ENCODE measurements at places on chromosomes 2 and 18.

DNA sequence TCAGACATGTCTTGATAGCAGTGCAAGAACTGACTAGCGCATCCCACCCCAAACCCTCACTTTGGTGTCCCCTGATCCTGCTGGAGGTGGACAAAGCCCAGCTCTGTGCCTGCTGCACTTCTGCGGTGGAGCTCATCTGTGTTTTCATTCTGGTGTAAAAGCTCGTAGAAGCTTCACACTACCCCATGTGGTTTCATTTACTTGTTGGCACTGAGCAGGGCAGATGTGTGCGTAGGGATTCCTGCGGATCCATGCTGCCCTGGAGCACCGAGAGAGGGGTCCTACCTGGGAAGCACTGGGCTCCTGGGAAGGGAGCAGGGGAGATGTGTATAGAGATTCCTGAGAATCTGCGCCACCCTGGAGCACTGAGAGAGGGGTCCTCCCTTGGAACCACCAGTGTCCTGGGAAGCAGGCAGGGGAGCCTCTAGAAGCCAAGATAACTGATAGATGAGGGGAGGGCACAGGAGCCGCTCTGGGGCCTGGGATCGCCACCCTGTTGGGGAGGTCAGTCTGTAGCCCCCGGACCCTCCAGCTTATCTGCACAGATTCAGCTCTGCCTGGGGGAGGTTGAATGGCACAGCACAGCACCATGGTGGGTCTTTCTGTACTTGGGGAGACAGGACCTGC is 106.9 kb upstream of the OTOS start:
- peak; percentile 9 for DNase-seq

DNA sequence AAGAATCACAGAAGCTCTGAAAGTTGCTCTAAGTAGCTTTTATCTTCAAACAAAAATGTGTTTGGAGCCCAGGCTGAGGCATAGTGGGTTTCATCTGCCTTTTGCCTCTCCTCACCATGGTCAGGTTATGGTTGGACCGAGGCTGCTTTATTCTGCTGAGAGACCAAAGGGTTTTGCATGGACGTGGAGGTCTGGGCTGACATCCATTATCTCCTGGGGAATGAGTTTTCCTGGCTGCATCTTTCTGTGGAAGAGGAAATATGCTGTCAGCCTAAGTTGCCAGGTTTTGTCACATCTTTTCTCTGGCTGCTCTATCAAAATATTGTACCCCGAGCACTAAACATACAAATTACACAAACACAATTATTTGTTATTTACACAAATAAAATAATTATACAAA is 223.2 kb downstream of the LDLRAD4 start:
- no peak for DNase-seq

DNA sequence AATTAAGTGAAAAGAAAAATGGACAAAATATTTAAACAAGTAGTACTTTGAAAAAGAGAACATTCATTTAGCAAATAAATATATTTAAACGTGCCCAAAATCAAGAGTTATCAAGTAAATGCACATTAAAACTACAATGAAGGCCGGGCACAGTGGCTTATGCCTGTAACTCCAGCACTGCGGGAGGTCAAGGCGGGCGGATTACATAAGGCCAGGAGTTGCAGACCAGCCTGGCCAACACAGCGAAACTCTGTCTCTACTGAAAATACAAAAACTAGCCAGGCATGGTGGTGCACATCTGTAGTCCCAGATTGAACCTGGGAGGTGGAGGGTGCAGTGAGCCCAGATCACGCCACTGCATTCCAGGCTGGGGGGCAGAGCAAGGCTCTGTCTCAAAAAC is 9.8 kb downstream of the STAM2 start:
- DNase-seq, result no peak

DNA sequence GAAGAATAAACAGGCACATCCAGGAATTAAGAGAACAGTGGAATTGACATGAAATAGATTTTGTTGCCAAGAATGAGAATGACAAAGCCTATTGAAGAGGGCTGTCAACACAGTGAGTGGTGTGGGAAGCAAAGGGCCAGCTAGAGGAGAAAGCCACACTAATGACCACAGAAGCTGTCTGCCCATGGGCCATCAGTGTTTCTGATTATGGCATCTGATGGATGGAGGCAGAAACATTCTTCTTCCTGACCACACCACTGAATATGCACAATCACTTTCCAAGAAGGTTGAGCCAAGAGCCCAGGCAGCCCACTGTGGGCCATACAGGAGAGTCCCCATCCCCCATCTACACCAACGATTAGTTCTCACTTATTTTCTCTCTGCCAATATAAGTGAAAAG is 146.0 kb upstream of the SH3BP4 start:
- DNase-seq, result no peak

DNA sequence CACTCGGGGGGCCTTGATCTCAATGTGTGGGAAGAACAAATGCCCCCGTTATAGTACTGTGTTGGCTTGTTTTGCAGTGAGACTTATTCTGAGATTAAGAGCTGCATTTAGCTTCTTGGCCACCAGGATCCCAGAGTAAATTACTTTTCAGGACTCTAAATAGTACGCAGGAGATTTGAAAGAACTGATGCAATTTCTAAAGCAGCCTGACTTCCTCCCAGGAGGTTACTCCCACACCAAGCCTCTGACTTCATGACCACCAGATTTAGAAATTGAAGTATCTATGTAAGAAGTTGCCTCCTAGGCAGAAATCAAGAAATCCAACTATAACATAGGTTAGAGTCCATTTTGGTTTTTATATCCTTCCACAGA is 67.0 kb downstream of the FEZ2 start:
- no peak for DNase-seq

GRCh38 chr2:173386738-173387065 is 32.0 kb downstream of the CDCA7 start:
- DNase-seq, result no peak

GRCh38 chr2:128363934-128364361 is 45.3 kb upstream of the HS6ST1 start:
- DNase-seq, result no peak

DNA sequence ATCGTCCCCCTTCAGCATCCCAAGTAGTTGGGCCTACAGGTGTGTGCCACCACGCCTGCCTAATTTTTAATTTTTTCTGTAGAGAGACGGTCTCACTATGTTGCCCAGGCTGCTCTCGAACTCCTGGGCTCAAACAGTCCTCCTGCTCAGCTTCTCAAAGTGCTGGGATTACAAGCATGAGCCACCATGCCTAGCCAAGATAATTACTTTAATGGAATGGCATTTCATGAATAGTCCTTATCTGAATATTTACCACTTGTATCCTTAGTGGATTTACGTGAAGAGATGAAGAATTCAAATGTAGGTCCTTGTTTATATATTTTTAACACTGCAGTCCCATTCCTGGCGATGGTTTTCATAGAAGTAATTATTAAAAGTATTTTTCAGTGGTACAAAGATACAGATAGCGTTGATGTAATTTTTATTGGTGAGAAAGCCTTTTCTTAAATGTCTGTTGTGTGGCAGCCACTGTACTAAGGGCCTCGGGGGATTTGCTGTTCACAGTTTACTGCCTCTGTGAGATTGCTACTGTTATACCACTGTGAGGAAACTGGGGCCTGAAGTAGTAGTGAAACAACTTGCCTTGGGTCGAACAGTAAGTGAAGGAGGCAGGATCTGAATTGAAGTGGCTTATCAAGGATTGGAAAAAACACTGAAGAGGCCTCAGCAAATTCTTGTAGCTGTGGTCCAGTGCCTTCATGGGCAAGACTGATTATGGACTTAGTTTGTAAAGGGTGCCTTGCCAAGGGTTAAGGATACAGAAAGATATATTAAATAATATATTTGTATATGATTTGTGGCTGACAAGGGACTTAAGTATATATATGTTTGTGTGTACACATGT is 151.2 kb downstream of the PRPF40A start:
- DNase-seq, result no peak

DNA sequence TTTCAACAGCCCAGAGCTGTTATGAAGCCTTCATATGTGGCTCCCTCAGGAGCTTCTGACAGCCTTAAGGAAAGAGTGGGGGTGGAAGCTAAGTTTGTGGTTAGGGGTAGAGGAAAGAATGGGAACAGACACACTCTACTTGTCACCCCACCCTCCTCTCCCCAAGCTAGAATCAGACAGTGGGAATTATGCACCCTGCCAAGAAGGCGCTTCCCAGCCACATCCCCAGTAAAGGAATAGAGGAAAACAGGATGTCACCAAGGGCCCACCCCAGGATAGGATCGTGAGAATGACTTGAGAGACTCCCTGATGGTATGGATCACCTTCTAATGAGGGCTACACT is 32.4 kb upstream of the EML4 start:
- no peak for DNase-seq

- peak; percentile 87 for DNase-seq
Observed at GRCh38 chr2:20617892-20618467, 32.9 kb downstream of the HS1BP3 start.

DNA sequence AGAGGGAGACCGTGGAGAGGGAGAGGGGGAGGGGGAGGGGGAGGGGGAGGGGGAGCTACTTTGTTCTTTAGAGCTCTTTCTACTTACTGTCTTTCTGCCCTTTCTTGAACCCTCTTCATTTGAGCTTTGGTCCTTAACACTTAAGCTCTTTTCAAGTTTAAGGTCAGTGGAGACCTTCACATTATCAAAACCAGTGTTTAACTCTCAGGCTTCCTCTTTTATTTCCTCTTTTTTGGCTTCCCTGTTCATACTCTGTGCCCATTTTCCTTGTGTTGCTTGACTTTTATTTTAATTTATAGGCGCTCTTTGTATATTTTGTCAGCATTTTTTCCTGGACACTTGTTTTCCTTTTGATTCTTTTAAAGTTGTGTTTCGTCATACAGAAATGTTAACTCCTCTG is 37.1 kb downstream of the ACSL3 start:
- DNase-seq, result no peak

- no peak for DNase-seq
Observed at GRCh38 chr2:62485761-62486438, 20.1 kb downstream of the TMEM17 start.

DNA sequence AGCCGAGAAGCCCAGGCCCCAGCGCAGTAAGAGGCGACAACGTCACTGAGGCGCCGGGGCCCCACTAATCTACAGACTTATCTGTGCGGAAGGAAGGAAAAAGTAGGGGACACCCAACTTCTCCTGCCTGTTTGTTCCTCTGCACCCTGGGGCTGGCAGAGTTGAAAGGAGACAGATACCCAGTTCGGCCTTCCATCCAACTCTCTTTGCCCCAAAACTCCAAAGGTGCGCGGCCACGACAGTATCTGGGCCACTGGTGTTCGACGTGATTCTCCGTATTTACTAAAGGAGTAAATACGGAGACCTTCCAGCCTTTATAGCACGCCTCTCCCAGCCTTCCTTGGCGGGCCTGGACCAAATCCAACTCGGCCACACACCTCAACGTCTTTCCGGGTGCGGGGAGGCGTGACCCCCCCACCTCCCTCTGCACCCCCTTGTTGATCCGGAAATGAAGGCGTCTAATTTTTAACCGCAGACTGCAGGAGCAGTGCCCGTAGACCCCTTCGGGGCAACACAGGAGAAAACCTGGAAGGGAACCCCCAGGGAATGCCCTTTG is 1.6 kb downstream of the SMAD7 start:
- DNase-seq, result peak; percentile 86

DNA sequence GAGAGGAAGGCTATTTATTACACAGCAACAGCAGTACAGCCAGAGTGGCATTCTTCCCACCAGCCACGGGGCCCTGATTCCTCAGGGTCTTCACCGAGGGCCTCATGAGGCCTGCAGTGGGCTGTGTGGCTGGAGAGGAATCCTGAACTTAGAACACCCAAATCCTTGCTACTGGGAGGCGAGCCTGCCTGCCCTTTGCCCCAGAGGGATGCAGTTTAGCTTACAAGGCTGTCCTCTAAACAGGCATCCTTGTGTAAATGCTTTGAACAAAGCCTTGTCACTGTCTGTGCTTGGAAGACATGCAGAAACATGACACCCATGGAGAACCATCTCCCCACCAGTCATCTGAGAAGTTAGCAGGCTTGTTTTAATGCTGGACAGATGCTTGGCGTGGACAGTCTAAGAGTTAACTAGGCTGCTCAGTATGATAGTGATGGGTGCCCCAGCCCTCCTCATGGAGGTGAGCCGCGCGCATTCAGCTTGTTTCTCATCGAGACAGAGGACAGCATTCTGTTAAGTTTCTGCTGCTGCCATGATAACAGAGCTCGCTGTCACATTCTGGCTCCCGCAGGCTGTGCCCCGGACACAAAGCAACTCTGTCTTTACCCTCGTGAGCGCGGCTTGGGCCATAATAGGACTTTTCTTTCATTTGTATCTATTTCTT is 42.9 kb downstream of the ADI1 start:
- DNase-seq, result no peak

DNA sequence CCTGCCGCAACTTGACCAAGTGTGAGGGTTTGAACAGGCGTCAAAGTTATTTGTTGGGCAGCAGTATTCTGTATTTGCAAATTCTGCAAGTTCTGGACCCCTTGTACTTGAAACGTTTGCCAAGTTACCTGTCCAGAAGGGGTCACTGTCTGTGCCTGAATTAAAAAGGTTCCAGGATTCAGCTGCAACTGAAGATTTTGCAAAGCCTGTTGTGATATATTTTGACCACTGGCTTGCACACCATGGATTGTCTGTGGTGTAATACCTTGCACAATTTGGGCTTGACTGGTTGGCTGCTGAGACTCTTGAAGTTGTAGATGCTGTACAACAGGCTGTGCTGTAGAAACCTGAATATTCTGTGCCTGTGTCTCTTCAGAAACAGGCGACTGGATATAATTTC is 10.2 kb downstream of the SP3 start:
- no peak for DNase-seq

GRCh38 chr2:139465789-139466188 is 685.6 kb upstream of the NXPH2 start:
- DNase-seq, result no peak

- DNase-seq, result no peak
Observed at GRCh38 chr2:189614585-189614984, 34.0 kb upstream of the SLC40A1 start.

DNA sequence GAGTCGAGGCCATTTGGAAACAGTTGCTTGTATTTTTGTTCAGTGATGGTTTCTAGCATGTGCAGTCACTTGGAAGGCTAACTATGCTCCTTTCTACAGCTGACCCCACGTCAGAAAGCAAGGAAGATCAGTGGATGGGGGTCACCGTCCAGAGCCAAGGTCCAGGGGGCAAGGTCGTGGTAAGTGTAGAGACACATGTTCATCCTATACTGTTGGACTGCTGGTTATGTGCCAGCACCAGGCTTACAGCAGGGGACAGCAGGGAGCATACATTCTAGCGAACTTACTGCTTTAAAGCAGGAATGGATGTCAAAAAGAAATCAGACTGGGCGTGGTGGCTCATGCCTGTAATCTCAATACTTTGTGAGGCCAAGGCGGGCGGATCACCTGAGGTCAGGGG is 40.0 kb downstream of the ITGA6 start:
- DNase-seq, result no peak

DNA sequence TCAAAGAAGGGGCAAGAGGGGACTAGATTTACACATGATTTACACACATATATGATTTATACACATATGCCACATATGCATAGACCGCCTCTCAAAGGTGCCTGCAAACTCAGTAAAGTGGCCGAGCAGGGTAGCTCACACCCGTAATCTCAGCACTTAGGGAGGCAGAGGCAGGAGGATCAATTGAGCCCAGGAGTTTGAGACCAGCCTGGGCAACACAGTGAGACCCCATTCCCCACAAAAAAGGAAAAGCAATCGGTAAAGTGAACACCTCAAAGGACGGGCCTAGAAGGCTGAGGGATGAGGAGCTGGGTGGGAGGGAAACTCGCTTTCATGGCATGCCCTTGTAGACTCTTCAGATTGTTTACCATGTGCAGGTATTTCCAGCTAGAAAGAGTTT is 5.1 kb downstream of the ANKRD39 start:
- DNase-seq, result no peak
